ENCODE measurements at places on chromosomes 16 and 17.
A peak's percentile ranks its signal among the peaks of the same experiment; 100 is the strongest.

DNA sequence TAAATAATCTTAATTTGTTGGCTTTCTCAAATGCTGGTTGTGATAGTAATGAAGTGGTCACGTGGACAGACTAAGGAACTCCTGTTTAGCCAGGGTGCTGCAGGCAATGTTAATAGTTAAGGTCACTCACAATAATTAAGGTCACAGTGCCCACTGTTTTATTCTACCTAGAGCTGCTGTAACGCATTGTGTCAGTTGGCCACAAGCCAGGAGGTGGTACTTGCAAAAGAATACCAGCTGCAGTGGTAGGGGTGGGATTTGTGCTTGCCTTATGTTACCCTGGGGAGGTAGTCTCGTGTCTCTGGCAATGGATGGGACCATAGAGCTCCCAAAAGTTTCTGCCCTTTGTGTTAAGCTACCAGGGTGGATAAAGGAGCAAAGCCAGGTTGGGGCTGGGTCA, 969.1 kb upstream of the CDH8 start:
- no peaks in the 10 kb centered on the region for H3K4me1 ChIP-seq
- H3K4me3 ChIP-seq: no peak overlapping the region
- DNase-seq: no peak
- H3K27ac ChIP-seq: no peak overlapping the region

- peak overlapping the region; percentile 79 for H3K27ac ChIP-seq
- no peak overlapping the region for H3K4me3 ChIP-seq
- no peaks in the 10 kb centered on the region for H3K27me3 ChIP-seq
- DNase-seq: no peak
- peaks cover 73% of the 10 kb centered on the region for H3K4me1 ChIP-seq
- H3K36me3 ChIP-seq: no peaks in the 10 kb centered on the region
Observed at GRCh38 chr16:20904507-20905081, 4.0 kb downstream of the LYRM1 start.

GRCh38 chr16:89062389-89063345, 31.0 kb upstream of the ACSF3 start:
- H3K27me3 ChIP-seq: no peaks in the 10 kb centered on the region
- no peak overlapping the region for H3K27ac ChIP-seq
- no peaks in the 10 kb centered on the region for H3K4me1 ChIP-seq
- no peak for DNase-seq
- no peaks in the 10 kb centered on the region for H3K36me3 ChIP-seq

DNA sequence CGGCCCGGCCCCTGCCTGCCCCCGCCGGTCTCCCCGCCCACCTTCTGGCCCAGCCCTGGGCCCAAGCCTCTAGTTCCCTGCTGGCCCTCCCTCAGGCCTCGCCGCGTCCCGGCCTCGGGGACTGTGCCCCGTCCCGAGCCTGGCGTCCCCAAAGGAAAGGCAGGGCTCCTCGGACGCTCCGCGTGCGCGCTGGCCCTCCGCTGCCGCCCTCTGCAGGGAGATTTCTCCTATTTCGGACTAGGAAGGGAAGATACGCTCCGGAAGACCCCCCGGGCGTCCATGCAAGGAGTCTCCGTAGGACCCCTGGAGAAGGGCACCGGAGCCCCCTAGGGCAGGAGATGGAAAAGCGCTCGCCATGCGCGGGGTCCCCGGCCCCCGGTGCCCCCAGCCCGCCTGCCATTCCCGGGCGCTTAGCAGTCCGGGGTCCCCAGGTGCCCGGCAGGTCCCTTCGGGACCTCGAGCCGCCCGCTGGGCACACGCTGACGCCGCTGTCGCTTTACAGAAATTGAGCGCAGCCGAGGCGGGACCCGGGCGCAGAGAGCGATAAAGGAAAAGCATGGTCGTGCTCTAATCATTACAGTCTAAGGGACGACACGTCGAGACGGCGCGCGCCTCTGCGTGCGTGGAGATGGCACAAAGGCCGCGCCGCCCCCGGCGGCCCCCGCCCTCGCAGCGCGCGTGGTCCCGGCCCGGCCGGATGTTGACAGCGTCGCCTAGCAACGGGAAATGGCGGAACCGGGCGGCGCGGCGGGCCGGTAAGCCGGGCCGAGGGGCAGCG, at the start of gene CCDC40:
TSS of gene CCDC40 (plus strand) at position 706 of the 778 bp plus-strand sequence. CDS start at position 727, 21 bp downstream.
- H3K4me1 ChIP-seq: peaks cover 32% of the 10 kb centered on the region
- peak within 1 kb of the TSS; percentile 86 for H3K4me3 ChIP-seq
- no peak for DNase-seq
- no peaks in the 10 kb centered on the region for H3K27me3 ChIP-seq

DNA sequence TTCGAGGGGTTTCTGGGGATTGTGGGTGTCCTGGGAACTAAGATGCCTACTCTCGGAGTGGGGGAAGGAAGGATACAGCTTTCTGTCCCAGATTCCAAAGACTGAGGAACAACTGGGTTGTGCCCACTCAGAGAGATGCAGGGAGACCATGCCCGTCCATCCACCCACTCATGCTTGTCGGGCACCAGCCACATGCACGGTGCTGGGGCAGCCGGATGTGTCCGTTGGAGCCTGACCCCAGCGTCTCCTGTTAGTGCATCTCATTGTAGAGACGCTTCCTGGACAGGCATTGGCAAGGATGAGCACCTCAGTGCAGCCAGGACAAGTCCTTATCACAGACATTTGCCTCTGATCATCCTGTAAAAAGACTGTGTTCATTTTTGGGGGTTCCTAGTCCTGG, 58.1 kb downstream of the METRNL start:
- H3K27ac ChIP-seq: no peak overlapping the region
- H3K4me3 ChIP-seq: no peak overlapping the region
- no peaks in the 10 kb centered on the region for H3K27me3 ChIP-seq

DNA sequence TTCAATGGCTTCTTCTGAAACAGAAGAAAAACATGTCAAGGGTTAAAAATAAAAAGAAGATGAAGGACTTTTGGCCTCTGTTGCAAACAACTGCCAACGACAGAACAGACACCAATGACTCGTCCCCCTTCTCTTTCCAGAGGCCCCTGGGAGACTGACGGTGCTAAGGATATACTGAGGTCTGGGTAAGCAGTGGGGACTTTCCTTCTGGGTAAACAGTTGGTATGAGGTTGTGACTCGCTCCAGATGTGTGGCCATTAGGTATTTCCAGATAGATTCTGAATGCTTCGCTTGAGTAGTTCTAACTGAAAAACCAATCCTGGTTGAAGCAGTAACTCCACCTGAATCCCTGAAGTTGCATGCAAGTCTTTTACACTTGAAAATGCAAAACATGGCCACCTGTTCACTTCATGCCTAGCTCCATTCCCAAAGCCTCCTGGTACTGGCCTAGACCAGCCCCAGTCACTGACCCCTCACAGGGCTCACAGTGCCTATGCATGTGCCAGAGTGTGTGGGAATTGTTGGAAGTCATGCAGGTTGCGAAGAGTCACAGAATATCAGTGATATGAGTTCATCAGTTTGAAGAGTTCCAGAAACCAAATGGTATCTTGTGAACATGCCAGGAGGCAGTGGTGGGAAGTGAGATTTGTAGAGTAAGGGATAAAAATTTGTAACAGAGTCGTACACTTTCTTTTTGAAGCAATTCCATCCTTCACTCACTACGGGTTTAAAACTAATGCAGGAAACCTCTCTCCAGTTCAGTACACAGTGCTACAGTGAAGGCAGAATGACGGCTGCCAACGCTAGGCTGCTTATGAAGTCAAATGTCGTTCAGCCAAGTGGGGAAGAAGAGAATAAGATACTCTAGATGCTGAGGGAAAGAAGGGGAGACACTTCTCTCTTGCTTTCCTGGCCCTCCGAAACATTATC, 217.8 kb downstream of the ZFHX3 start:
- no peaks in the 10 kb centered on the region for H3K27me3 ChIP-seq
- no peaks in the 10 kb centered on the region for H3K36me3 ChIP-seq
- peaks cover 14% of the 10 kb centered on the region for H3K4me1 ChIP-seq
- DNase-seq: no peak
- no peak overlapping the region for H3K4me3 ChIP-seq

- no peaks in the 10 kb centered on the region for H3K36me3 ChIP-seq
- H3K27ac ChIP-seq: peak overlapping the region; percentile 66
- H3K27me3 ChIP-seq: no peaks in the 10 kb centered on the region
- no peak overlapping the region for H3K4me3 ChIP-seq
- peaks cover 90% of the 10 kb centered on the region for H3K4me1 ChIP-seq
Observed at GRCh38 chr17:19242323-19242722, 5.2 kb downstream of the EPN2 start.

- no peak overlapping the region for H3K27ac ChIP-seq
- H3K4me3 ChIP-seq: no peak overlapping the region
- H3K36me3 ChIP-seq: no peaks in the 10 kb centered on the region
- no peaks in the 10 kb centered on the region for H3K27me3 ChIP-seq
- no peaks in the 10 kb centered on the region for H3K4me1 ChIP-seq
Observed at GRCh38 chr17:78231991-78232858, 794 bp downstream of the TMEM235 start.

GRCh38 chr16:80608946-80609345, 68.2 kb downstream of the DYNLRB2 start:
- no peak overlapping the region for H3K27ac ChIP-seq
- DNase-seq: no peak
- no peaks in the 10 kb centered on the region for H3K4me1 ChIP-seq
- no peaks in the 10 kb centered on the region for H3K36me3 ChIP-seq
- no peaks in the 10 kb centered on the region for H3K27me3 ChIP-seq

DNA sequence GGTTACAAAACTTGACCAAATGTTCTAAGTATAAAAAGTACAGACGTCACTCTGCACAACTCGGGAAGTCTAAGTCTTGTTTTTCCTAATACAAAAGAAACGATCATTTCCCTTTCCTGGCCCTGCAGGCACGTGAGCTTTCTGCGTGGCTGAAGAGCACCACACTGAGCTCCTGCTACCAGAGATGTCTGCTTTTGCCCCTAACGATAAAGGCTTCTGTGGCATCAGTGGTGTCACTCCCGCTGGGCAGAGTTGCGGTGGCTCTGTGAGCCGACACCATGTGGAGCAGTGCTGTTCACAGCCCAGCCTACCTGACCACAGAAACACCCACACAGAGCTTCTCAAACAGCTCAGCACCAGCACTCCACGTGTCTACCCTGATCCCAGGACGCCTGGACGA, 20.5 kb downstream of the EMC8 start:
- DNase-seq: no peak
- H3K27me3 ChIP-seq: no peaks in the 10 kb centered on the region
- H3K36me3 ChIP-seq: peaks cover 33% of the 10 kb centered on the region
- H3K4me3 ChIP-seq: no peak overlapping the region

DNA sequence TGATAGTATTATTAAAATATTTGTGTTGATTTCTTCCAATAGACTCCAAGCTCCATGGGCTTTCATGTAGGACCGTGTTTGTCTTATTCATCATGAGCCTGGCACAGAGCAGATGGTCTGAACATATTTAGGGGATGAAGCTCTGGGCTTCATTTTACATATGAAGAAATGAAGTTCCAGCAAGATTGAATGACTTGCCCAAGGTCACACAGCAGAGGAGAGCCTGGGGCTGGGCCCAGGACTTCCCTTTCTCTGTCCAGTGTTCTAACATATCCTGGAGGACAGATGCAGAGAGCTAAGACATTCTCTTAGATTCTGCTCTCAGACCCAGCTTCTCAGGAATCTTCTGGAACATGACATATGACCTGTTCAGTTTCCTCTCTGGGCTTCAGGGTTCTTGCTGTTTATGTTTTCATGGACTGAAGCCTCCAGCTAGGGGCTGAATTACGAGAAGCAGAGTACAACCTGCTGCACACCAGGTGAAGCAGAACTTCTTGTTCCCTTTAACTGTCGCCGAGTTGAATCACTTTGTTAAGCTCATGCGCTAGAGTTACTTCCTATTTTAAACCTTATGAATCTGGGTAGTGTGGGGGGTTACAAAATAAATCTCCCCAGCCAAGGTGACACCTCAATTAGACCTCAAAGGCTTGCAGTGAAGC, 53.6 kb downstream of the GPRC5B start:
- no peaks in the 10 kb centered on the region for H3K36me3 ChIP-seq
- peaks cover 7% of the 10 kb centered on the region for H3K4me1 ChIP-seq
- no peak overlapping the region for H3K4me3 ChIP-seq
- no peak for DNase-seq

- H3K27ac ChIP-seq: no peak overlapping the region
- no peak overlapping the region for H3K4me3 ChIP-seq
- no peak for DNase-seq
- peaks cover 5% of the 10 kb centered on the region for H3K4me1 ChIP-seq
- H3K27me3 ChIP-seq: no peaks in the 10 kb centered on the region
Observed at GRCh38 chr17:4511199-4511932, 12.7 kb downstream of the SPNS2 start.

DNA sequence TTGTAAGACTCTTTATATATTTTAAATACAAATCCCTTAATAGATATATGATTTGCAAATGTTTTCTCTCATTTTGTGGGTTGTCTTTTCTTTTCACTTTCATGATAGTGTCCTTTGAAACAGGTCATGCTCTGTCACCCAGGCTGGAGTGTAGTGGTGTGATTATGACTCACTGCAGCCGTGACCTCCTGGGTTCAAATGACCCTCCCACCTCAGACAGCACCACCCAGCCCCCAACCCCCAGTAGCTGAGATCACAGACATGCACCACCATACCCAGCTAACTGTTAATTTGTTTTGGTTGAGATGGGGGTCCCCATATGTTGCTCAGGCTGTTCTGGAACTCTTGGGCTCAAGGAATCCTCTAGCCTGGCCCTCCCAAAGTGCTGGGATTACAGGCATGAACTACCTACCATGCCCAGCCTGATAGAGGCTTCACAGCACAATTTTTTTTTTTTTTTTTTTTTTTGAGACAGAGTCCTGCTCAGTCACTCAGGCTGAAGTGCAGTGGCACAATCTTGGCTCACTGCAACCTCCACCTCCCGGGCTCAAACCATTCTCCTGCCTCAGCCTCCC, 18.5 kb upstream of the TMIGD1 start:
- no peaks in the 10 kb centered on the region for H3K4me1 ChIP-seq
- no peak overlapping the region for H3K4me3 ChIP-seq
- no peak for DNase-seq

- no peaks in the 10 kb centered on the region for H3K36me3 ChIP-seq
- H3K27ac ChIP-seq: peak overlapping the region; percentile 56
- H3K27me3 ChIP-seq: no peaks in the 10 kb centered on the region
Observed at GRCh38 chr17:64357191-64357981, 33.3 kb downstream of the PECAM1 start.

GRCh38 chr17:64152428-64153125, 22.6 kb upstream of the ERN1 start:
- DNase-seq: no peak
- peaks cover 42% of the 10 kb centered on the region for H3K4me1 ChIP-seq
- no peak overlapping the region for H3K4me3 ChIP-seq
- no peak overlapping the region for H3K27ac ChIP-seq

GRCh38 chr17:21815352-21816063, 123.2 kb downstream of the KCNJ18 start:
- no peak overlapping the region for H3K27ac ChIP-seq
- no peaks in the 10 kb centered on the region for H3K27me3 ChIP-seq
- no peak overlapping the region for H3K4me3 ChIP-seq
- DNase-seq: no peak
- H3K36me3 ChIP-seq: no peaks in the 10 kb centered on the region
